ENCODE measurements at places on chromosomes 1 and 21.

DNA sequence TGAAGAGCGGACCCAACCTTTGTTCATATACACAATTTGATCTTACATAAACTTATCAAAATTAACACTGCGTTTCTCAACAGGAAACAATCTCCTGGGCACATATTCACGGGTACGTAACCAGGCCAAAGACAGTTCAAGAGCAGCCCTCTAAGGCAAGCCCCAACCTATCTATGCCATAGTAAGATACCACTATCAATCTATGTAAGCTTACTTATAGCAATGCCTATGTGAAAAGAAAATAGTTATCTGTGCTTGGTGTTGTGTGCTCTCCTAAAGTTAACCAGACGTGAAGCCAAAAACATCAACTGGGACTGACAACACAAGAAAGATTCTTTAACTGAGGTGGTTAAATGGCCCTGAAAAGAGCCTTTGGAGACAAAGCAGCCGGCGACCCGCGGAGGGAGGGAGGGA lies 49.4 kb upstream of the BOLA1 start:
- DNase-seq = peak; percentile 4

GRCh38 chr1:200558866-200559459 lies 61.6 kb downstream of the KIF14 start:
- peak; percentile 28 for DNase-seq

GRCh38 chr1:54392401-54392800 lies 13.8 kb downstream of the SSBP3 start:
- no peak for DNase-seq

DNA sequence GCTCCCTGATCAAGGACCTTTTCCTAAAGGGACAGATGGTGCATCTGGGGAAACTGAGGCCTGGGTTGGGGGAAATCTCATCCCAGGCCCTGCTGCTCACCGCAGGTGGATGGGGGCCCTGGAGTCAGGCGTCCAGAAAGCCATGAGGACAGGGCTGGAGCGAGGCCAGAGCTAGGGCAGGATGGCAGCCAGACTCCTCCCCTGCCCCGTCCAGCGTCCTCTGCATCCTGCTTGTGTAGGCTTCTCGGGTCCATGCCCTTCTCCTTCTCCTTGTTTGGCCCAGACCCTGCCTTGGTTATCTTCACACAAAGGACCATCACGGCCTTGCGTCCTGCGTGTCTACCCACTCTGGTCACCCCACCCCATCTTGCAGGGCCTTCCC lies 43.0 kb downstream of the TRIM11 start:
- no peak for DNase-seq

- no peak for DNase-seq
Measured at GRCh38 chr1:192709544-192709943, 73.6 kb downstream of the RGS13 start.

GRCh38 chr21:45478115-45478801 lies 64.0 kb downstream of the SLC19A1 start:
- DNase-seq = peak; percentile 85

DNA sequence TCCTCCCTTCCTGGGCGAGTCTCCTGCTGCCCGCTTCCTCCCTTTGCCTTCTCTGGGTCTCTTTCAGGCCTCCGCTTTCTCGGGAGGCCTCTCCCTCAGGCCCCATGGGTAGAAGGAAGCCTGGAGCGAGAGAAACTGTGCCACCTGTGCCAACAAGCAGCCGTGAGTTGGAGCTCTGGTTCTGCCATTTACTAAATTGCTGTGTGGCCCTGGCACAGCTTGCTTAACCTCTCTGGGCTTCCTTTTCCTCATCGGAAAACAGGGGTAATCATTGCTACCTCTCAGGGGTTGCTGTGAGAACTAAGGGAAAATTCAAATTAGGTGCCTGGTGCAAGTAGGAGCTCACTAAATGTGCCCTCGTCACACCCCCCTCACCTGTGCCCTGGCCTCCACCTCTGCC lies 80.4 kb downstream of the PAX7 start:
- no peak for DNase-seq

DNA sequence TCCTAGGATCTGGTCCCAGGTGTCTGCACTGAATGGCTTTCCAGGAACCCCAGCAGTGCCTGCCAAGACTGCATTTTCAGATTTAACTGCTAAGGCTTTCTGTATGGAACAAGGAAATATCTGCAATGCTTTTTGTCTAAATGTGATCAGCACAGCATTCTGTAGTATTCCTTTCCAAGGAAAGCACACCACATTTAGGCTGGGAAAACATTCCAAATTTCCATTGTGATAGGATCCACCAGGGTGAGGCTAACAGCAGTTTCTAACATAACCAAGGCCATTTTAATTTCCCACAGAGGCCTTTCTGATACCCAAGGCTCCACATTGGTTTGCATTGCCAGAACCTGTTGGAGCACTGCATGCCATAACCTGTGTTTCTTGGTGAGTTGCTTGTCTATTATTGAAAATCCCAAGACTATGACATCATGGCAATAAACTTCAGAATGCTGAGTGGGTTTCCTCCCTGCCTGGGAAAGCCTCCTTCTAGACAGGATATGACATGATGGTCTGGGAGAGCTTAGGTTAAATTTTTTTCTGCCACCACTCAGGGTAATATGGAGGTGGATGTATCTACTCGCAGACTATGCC lies 23.3 kb upstream of the PTGFRN start:
- no peak for DNase-seq

GRCh38 chr1:109979489-109980091 lies 5.0 kb upstream of the AHCYL1 start:
- DNase-seq = no peak

GRCh38 chr1:177912991-177913390 lies 56.9 kb downstream of the SEC16B start:
- no peak for DNase-seq

GRCh38 chr1:233614173-233614742 lies 352 bp downstream of the KCNK1 start:
- DNase-seq = no peak

GRCh38 chr21:39536835-39537234 lies 75.9 kb upstream of the B3GALT5 start:
- no peak for DNase-seq

DNA sequence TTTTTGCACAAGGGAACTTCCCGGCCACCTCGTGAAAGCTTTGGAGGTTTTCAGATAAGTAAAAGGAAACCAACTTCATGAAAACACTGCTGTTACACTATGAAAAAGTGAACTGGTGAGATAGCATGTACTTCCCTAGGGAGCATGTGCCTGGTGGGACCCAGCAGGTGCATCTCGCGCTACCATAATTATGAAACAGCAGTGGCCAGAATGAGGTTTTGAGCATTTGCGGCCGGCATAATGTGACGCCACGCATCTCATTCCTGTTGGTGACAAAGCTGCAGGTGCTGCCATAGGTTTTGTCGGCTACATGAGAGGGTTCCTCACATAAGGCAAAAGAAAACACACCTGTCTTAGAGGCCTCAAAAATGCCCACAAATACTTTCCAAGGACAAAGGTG lies 1.7 kb downstream of the KRTAP10-3 start:
- DNase-seq = no peak

DNA sequence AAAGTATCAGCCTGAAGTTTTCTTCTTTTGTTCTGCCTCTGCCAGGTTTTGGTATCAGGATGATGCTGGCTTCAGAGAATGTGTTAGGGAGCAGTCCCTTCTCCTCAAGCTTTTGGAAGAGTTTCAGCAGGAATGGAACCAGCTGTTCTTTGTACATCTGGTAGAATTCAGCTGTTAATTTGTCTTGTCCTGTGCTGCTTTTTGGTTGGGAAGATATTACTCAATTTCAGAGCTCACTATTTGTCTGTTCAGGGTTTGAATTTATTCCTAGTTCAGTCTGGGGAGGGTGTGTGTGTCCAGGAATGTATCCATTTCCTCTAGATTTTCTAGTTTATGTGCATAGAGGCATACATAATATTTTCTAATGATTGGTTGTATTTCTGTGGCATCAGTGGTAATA lies 12.8 kb downstream of the ZNF678 start:
- no peak for DNase-seq

DNA sequence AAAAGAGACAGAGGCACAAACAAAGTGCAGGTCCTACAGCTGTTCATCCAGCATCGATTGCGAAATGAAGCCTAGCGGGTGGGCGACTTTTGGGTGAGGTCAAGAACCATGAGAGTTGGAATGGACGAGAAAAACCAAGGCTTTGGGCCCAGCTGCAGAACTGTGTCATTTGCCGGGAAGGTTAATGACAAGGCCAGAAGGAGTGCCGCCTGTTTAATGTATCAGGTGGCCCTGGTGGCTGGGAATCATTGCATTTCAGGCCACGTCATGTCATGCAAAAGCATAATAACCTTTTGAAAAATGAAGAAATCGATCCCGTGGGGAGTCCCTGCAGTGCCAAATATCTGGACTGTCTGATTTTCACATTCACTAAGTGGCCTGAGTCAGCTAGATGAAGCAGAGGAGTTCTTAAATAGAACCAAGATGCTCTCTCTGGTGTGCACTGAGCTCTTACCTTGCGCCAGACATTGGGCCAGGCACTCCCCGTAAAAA lies 8.1 kb upstream of the RCC2 start:
- DNase-seq = no peak

GRCh38 chr1:18253093-18253492 lies 145.5 kb downstream of the IGSF21 start:
- DNase-seq = no peak

DNA sequence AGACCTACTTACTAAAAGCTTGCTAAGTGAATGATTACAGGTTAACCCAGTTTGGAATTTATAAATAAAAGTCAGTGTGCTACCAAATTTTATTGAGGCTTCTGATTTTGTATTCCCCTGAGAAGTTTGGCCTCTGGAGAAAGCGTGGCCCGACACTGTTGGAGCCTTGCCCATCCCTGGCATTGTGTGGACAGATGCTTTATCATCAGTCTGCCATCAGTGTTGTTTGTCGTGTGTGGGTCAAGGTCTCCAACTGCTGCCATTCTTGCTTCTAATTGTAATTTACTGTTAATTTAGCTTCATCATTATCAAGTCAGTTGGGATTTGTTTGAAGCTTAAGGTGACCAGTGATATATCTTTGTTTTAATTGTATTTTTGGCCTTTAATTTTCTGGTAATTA lies 62.0 kb upstream of the LPGAT1 start:
- no peak for DNase-seq

DNA sequence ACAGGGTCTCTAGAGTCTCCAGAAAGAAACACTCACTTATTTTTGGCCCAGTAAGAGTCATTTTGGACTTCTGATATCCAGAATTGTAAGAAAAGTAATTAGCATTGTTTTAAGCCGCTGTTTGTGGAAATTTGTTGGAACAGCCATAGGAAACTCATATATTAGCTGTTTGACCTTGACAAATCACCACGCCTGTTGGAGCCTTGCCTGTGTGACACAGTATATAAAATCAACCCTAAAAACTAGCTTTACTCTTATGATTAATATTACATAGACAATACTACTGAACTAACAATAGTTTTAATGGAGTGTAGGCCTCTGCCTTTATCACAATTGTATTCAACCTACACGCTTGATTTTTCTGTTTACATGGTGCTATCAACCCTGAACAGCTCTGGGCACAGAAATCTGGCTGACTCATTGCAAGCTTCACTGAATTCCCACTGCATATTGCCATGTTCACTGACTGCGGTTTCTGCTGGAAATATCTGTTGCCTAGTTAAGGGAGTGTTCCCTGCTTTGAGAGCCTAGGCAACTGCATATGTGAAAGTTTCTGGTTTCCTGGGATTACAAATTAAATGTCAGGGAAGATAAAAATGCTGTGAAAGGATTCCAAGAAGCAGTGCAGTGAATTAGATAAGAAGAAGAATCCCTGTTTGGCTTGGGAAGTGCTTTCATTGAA lies 419.5 kb upstream of the DEPDC1 start:
- no peak for DNase-seq

- no peak for DNase-seq
Measured at GRCh38 chr1:20183616-20184271, 2.2 kb upstream of the UBXN10 start.

- no peak for DNase-seq
Measured at GRCh38 chr1:190066011-190066410, 411.7 kb downstream of the BRINP3 start.

- no peak for DNase-seq
Measured at GRCh38 chr1:74699331-74699730, 25.7 kb upstream of the ERICH3 start.

DNA sequence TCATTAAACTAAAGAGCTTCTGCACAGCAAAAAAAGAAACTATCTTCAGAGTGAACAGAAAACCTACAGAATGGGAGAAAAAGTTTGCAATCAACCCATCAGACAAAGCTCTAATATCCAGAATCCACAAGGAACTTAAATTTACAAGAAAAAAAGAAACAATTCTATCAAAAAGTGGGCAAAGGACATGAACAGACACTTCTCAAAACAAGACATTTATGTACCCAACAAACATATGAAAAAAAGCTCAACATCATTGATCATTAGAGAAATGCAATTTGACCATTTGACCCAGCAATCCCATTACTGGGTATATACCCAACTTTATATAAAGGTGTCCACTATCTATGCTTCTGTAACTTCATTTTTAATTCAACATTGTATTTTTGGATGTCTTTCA lies 31.1 kb upstream of the VN1R5 start:
- DNase-seq = no peak

- no peak for DNase-seq
Measured at GRCh38 chr1:81499487-81499886, 301.2 kb upstream of the ADGRL2 start.

GRCh38 chr1:111856411-111857185 lies 100.9 kb downstream of the DDX20 start:
- DNase-seq = no peak

GRCh38 chr1:219416598-219417238 lies 196.2 kb downstream of the ZC3H11B start:
- peak; percentile 51 for DNase-seq

- DNase-seq = no peak
Measured at GRCh38 chr1:119440721-119441307, 25.9 kb downstream of the HSD3B2 start.

DNA sequence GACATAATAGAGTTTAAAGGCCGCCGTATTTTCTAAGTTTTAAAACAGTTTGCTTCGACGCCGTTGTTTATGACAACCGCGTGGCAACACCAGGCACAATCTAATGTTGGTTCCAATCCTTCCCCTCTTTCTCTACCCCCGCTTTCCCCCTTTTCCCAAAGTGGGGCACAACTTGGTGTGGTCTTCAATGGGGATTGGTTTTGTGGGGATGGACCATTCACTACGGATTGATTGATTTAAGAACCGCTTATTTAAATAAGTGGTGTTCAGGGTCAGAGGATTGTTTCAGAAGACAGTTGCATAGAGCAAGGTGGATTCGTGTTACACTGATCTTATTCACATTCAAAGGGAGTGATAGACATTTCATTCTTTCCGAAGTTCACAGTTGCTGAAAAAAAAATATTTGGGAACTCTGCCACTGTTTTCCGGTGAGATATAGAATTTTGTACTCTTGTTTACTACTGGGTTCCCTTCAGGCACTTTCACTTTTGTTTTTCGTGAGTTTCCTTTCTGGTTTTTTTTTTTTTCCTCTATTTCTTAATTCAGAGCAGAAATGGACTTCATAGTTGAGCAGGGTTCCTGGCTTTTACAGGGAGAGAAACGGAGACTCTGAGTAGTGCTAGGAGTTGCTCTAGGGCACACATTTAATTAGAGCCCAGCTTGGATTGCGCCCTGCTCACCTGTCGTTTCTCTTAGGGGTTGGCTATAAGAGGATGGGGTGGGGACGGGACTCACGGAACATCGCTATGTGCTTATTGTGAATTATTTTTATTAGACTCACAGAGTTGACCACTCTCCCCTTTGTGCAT lies 79.6 kb upstream of the AK4 start:
- DNase-seq = peak; percentile 22

Data from CD4-positive, alpha-beta T cell treated with Interleukin-15 for 4 hours (primary cell).